PC-3 (cell line): ENCODE measurements at places on chromosomes 11 and 22. TPM values are rescaled to one million over a fixed set of nuclear protein-coding genes. Genes with fewer than 3 reads are reported as not detected.

The SMTNL1 gene
- total RNA-seq, result not detected in 2 replicates

The HOATZ gene
- not detected in 2 replicates for total RNA-seq

The ART1 gene
- total RNA-seq, result not detected in 2 replicates

DNA sequence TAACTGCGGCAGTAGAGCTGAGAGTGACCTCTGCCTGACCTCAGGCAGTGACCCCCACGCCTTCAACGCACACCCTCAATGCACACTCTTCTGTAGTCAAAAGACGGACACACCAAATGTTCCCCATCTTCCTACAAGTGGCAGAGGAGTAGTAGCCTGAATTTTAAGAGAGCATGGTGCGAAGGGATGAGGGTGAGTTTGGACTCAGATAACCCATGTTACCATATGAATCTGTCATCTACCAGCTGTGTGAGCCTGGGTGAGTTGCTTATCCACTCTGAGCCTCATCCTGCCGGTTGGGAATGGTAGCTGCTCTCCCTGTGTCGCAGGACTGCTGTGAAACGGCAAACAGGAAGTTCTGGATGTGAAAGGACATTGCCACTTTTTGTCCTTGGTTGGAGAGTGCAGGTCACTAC, 20.6 kb upstream of the ROBO3 start:
- no peak for DNase-seq
- no peaks in the 10 kb centered on the region for H3K36me3 ChIP-seq
- H3K4me3 ChIP-seq, result no peak overlapping the region
- no peak overlapping the region for H3K27ac ChIP-seq
- peaks cover 14% of the 10 kb centered on the region; the same call in 1 of the 2 replicates for H3K4me1 ChIP-seq
- H3K27me3 ChIP-seq, result peaks cover 98% of the 10 kb centered on the region

- H3K27ac ChIP-seq, result no peak overlapping the region
- H3K4me3 ChIP-seq, result no peak overlapping the region
These were observed 312.1 kb downstream of the NTM start for GRCh38 chr11:131682373-131683015.

GRCh38 chr11:9363954-9364912, 20.2 kb upstream of the IPO7 start:
- peak; percentile 98 for DNase-seq
- no peaks in the 10 kb centered on the region for H3K36me3 ChIP-seq
- H3K4me3 ChIP-seq, result peak overlapping the region; percentile 50; the same call in 1 of the 2 replicates
- H3K4me1 ChIP-seq, result peaks cover 37% of the 10 kb centered on the region
- H3K27me3 ChIP-seq, result no peaks in the 10 kb centered on the region

GRCh38 chr11:45280449-45280848, 5.7 kb downstream of the SYT13 start:
- H3K27me3 ChIP-seq, result peaks cover 11% of the 10 kb centered on the region
- no peaks in the 10 kb centered on the region for H3K36me3 ChIP-seq
- no peak overlapping the region for H3K27ac ChIP-seq
- no peak for DNase-seq
- H3K4me1 ChIP-seq, result no peaks in the 10 kb centered on the region

DNA sequence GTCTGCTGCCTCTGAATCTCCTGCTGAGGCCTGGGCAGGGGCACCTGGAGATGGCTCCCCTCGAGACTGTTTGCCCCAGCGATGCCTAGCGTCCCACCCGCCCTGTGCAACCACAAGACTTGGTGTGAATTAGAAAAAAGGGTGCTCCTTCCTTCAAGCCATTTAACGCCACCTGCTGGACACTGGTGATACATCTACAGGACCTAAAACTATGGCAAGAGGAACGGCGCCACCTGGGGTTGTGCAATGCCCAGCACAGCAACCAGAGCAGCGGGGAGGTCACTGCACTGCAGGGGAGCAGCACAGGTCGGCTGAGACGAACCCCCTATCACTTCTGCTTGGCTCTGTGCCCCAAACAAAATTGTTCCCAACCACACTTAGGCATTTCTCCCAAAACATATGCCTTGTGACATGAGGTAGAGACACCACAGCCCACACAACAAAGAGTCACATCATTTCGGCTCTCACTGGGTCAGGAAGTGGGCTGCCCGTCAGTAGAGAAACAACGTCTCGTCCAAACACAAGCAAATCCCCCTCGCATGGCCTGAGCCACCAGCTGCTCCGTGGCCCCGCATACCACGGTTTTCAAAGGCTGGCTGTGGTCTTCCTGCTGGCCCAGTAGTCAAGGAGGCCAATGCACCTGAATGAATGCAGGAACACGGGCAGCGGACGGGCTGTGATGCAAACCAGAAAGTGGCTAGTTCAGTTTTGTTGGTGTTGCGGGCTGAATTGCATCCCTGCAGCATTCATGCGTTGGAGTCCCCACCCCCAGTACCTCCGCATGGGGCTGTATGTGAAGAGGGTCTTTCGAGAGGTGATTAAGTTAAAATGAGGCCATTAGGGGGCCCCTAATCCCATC, 171.9 kb downstream of the SHANK2 start:
- no peak overlapping the region for H3K27ac ChIP-seq
- H3K27me3 ChIP-seq, result no peaks in the 10 kb centered on the region
- H3K4me3 ChIP-seq, result no peak overlapping the region
- no peaks in the 10 kb centered on the region; the same call in 1 of the 2 replicates for H3K36me3 ChIP-seq
- peak; percentile 79 for DNase-seq

DNA sequence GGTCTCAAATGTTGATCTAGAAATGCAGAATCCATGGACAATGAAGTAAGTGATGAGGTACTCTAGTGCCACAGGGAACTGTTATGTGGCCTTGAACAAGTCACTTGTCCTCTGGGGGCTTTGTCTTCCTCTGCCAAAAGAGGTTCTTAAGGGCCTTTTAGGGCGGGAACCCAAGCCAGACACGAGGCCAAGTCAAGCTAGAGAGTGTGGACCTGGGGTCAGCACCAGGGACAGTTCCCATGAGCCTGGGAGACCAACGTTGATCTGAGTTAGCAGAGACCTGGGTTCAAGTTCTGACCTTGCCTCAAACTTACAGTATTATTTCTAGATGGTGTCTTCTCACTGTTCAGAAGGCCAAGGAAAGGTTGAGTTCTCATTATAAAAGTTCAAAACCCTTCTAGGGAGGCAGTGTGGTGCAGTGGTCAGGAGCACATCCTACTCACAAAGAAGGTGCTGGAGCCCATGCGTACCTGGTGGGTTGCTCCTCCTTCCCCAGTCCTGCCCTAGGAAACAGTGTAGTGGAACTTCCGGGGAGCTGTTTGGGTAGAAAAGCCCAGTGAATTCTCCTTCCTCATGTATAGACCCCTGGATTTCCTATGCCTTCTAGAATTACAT, 121.5 kb downstream of the CHST1 start:
- DNase-seq, result peak; percentile 4
- H3K4me3 ChIP-seq, result no peak overlapping the region
- H3K27me3 ChIP-seq, result peaks cover 11% of the 10 kb centered on the region; the same call in 1 of the 2 replicates
- H3K4me1 ChIP-seq, result no peaks in the 10 kb centered on the region
- H3K36me3 ChIP-seq, result no peaks in the 10 kb centered on the region
- no peak overlapping the region for H3K27ac ChIP-seq
